Activated naive CD4-positive, alpha-beta T cell treated with Interleukin-2 at 50 U/mL for 16 hours (primary cell): ENCODE measurements at places on chromosomes 1 and 21.

- DNase-seq, result no peak
These were observed 35.3 kb downstream of the LDLRAD1 start for GRCh38 chr1:53982763-53983104.

GRCh38 chr1:54582566-54583306, 34.7 kb downstream of the ACOT11 start:
- no peak for DNase-seq

DNA sequence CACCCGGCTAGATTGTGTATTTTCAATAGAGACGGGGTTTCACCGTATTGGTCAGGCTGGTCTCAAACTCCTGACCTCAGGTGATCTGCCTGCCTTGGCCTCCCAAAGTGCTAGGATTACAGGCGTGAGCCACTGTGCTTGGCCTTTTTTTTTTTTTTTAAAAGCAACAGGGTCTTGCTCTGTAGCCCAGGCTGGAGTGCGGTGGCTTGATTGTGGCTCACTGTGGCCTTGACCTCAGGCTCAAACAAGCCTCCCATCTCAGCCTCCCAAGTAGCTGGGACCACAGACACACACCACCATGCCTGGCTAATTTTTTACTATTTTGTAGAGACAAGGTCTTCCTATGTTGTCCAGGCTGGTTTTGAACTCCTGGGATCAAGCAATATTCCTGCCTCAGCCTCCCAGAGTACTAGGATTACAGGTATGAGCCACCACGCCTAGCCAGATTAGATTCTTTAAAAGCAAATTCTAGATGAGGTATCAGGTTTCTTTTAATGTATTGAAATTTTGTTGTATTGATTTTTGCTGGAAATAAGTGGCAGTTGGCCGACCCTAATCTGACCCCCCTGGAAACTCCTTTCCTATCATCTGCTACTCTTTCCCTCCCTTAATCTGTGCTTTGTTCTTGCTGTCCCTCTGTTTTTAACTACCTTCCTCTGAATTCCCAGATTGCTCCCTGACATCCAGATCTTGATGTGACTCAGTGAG, 26.6 kb downstream of the ZFYVE9 start:
- DNase-seq, result no peak

GRCh38 chr1:204989266-204990058, 53.5 kb upstream of the CNTN2 start:
- DNase-seq, result peak; percentile 39

GRCh38 chr1:174800216-174800851, 199.4 kb upstream of the CACYBP start:
- DNase-seq, result peak; percentile 11

GRCh38 chr1:41357451-41358101, 3.7 kb upstream of the FOXO6 start:
- no peak for DNase-seq

DNA sequence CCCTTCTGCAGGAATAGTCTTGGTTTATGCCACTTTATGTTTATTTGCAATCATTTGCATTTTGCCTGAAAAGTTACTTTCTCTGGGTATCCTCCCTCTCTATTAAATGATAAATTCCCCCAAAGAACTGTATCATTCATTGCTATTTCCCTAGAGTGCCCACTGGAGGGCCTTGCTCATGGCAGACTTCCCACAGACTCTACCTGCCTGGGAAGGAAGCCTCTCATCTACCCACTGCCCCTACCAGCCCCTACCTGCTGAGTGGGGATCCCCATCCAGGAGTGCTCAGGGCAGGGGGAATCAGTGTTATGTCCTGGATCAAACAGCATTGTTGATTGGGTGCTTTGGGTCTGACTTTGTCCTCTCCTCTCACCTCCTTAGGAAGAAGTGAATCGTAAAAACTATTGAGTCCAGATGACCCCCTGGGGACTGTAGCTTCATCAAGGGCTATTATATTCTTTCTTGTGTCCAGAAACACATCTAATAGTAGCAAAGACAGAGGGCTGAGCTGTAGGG, 6.8 kb upstream of the LRRN2 start:
- no peak for DNase-seq

- no peak for DNase-seq
These were observed 66.1 kb downstream of the GPATCH2 start for GRCh38 chr1:217564833-217565232.

DNA sequence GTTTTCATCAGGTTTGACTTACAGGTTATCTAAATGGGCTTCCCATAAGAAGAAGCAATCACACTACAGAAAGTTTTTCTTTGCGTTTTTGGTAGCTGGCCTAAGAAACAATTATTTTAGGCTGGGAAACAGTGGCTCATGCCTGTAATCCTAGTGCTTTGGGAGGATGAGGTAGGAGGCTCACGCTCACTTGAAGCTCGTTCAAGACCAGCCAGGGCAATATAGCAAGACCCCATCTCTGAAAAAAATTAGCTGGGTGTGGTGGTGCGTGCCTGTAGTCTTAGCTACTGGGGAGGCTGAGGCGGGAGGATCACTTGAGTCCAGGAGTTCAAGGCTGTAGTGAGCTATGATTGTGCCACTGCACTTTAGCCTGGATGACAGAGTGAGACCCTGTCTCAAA, 1.6 kb upstream of the REN start:
- DNase-seq, result no peak

GRCh38 chr1:28193701-28194161, 17.2 kb upstream of the PTAFR start:
- DNase-seq, result no peak

DNA sequence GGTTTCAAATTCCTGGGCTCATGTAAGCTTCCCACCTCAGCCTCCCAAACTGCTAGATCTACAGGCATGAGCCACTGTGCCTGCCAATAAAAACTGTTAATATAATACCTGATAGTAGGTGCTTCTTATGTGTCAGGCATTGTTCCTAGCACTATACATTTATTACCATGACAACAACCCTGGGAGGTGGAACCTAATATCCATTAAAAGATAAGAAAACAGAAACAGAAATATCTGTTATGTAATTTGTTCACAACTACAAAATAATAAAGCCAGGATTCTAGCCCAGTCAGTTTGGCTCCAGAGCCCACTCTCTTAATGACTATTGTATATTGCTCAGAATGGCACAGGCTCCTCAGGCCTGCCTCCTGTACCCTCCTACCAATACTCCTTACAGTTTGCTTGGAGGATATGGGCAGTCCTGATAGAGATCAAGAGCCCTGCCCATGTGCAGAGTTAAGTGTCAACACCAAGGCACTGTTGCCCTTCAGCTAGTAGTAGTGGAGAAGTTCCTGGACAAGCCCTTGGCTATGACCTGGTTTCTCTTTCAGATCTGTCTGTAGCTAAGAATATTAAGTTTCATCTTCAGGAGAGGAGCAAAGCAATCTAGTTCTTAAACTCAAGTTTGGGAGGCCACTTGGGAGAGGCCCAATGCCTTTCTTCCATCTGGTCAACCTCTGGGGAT, 22.4 kb downstream of the RPL5 start:
- DNase-seq, result no peak

GRCh38 chr1:200624679-200625335, 4.3 kb upstream of the KIF14 start:
- no peak for DNase-seq

- DNase-seq, result no peak
These were observed 50.9 kb downstream of the MEGF6 start for GRCh38 chr1:3560251-3560871.

GRCh38 chr1:93061895-93062792, 16.9 kb upstream of the MTF2 start:
- peak; percentile 37 for DNase-seq

- no peak for DNase-seq
These were observed 270.2 kb upstream of the CSF3R start for GRCh38 chr1:36752891-36753361.

GRCh38 chr1:160400223-160400645, at the start of gene VANGL2:
Gene VANGL2 (plus strand): TSS chr1:160400564. CDS start chr1:160415838, 15,274 bp downstream.
- peak; percentile 28 for DNase-seq

GRCh38 chr21:35120631-35121180, 71.6 kb upstream of the RUNX1 start:
- no peak for DNase-seq

GRCh38 chr1:31797216-31797615, 18.6 kb downstream of the SPOCD1 start:
- DNase-seq, result no peak

DNA sequence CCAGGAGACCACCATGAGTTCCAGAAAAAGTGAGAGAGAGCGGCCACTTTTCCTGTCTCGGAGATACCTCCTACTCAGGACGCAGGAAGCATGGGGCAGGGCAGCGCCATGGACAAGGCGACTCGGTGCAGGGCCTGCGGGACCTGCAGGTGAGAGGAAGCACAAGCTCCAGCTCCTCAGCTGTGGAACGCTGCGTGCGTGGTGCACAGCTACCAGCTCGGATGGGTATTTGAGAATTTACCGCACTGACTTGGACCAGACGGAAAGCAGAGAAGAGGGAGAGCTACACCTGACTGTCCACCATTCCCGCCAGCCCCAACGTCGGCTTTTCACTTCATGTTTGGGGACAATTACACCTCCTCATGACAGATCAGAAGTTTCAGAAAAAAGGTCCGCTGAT, 8.2 kb upstream of the CDK11A start:
- no peak for DNase-seq
